ENCODE measurements at places on chromosomes 1 and 21.

DNA sequence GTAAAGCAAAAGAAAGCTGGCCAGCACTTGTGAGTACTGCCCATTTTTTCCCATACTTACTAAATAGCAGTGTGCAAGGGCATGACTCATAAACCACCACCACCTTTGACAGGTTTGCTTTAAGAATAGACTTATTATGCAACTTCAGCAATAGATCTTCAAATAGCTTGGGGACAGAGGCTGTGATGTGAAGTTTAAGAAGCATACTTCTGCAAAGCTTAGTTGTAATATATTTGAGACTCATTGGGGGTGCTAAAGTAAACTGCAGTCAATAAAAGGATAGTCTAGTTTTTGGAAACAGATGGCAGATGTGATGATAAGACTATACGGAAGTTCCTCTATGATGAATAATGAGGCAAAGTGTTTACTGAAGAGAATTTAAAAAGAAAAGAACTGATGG is 210.0 kb downstream of the PLA2G4A start:
- no peak for DNase-seq

- no peak for DNase-seq
Observed at GRCh38 chr1:53838654-53838974, 518 bp upstream of the NDC1 start.

- no peak for DNase-seq
Observed at GRCh38 chr21:34673006-34673405, 4.2 kb downstream of the CLIC6 start.

- no peak for DNase-seq
Observed at GRCh38 chr1:178931858-178932551, 61.1 kb upstream of the ANGPTL1 start.

DNA sequence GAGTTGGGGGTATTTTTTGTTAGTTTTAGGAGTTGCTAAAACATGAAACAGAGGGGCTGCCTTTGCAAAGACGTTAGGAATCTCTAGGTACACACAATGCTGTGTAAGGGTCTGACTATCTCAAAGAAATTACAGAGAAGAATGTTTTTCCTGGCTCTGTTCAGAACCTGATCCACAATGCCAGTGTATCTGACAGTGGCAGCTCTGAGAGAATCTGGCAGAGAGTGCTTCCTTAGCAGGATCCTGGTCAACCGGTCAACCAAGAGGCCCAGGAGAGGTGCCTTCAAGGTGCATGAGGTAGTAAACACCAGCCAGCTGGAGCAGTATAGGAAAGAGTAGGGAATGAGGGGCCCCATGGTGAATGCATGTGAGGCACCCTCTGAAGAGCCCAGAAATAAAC is 40.9 kb upstream of the RGS1 start:
- DNase-seq, result no peak

DNA sequence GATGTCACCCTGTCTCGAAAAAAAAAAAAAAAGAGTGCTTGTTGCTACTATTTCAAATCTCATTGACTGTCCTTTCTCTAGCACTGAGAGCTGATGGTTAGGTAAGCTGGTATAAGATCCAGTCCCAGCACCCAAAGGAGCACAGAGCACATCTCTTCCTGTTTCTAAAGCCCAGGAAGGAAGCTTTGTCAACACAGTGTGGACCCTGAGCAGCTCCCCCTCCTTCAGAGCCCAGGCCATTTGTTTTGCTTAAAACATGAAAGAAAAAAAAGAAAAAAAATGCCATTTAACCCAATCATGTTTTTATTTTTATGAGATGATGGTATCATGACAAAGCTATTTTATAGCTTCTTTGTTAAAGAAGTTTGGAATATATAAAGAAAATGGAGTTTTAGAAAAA is 184.1 kb upstream of the DUSP10 start:
- no peak for DNase-seq

GRCh38 chr1:201849372-201850052 is 20.6 kb downstream of the IPO9 start:
- DNase-seq, result no peak

DNA sequence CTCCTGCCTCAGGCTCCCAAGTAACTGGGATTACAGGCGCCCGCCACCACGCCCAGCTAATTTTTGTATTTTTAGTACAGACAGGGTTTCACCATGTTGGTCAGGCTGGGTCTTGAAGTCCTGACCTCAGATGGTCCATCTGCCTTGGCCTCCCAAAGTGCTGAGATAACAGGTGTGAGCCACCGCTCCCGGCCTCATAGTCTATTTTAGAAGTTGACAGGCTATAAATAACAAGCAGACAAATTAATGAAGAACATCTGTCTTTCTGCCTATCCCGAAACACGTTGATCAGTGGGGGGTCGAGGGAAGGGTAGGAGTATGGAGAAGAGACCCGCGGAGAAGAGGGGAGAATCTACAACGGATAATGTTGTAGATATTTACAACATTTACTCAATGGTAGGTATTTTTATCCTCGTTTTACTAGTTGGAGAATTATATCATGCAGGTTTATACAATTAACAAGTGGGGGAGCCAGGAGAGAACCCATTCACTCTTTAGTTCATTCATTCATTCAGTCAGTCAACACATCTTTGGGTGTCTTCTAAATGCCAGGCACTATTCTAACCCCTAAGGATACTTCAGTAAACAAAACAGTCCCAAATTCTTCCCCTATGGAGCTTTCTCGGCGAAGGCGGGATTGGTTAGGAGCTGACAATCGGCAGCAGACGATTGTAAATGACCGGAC is 497 bp upstream of the IFNAR2 start:
- peak; percentile 49 for DNase-seq

- DNase-seq, result no peak
Observed at GRCh38 chr1:169588785-169589485, 2.7 kb upstream of the F5 start.

- DNase-seq, result no peak
Observed at GRCh38 chr1:59150577-59151386, 146.1 kb upstream of the FGGY start.

GRCh38 chr1:244820131-244820530 is 15.3 kb upstream of the COX20 start:
- DNase-seq, result no peak

DNA sequence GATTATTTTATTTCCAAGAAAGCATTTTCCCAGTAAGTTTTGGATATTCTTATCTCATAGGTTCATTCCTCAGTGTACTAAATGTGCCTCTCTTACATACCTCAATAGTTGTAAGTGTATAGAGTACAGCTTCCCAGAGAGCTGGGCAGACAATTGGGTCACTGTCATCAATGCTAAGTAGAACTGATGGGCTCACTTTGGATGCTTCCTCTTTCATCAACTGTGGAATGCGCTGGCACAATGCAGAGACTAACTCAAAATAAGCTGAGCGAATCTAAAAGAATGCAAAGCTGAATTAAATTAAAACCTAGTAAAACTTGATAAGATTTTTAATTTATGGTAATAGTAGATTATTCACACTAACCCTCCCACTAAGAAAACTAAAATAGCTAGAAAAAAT is 21.5 kb downstream of the LTN1 start:
- no peak for DNase-seq

- no peak for DNase-seq
Observed at GRCh38 chr1:175338387-175339135, 146.0 kb upstream of the KIAA0040 start.

DNA sequence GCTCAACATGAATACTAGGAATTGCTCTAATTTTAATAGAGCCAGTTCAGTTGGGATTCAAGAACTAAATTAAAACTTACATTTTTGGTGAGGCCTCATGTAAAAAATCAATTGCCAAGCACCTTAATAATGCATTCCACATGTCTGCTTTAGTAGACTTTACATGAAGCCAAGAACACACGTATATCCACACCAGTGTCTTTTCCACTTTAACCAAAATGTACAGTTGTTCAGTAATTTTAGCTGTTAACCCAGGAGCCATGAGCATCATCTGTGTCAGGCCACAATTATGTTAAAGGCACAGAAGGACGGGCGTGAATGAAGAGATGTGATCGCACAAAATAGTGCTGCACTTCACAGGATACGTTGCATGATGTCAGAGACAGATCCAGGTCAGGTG is 136.7 kb downstream of the TLR5 start:
- DNase-seq, result no peak

GRCh38 chr1:93988634-93989350 is 79.6 kb upstream of the GCLM start:
- DNase-seq, result no peak

DNA sequence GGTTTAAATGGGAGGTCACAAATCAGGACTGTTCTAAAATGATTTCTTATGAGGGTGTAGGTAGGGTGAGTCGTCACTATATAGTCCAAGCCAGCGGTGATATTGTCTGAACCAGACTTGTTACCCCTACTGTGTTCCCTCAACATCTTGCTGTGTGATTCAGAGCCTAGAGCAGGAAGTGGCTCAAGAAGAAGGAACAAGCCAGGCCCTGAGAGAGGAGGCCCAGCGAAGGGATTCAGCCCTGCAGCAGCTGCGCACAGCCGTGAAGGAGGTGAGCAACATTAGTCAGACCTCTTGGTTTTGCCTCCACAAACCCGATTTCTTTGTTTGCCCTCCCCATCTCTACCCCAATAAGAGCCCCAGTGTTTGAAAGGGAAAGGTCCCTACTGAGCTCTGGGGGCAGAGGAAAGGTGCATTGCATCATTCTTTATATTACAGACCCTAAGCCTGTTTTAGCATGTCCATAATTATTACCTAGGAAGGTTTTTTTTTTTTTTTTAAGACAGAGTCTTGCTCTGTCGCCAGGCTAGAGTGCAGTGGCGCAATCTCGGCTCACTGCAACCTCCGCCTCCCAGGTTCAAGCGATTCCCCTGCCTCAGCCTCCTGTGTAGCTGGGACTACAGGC is 5.0 kb upstream of the SH3BGRL3 start:
- DNase-seq, result no peak

DNA sequence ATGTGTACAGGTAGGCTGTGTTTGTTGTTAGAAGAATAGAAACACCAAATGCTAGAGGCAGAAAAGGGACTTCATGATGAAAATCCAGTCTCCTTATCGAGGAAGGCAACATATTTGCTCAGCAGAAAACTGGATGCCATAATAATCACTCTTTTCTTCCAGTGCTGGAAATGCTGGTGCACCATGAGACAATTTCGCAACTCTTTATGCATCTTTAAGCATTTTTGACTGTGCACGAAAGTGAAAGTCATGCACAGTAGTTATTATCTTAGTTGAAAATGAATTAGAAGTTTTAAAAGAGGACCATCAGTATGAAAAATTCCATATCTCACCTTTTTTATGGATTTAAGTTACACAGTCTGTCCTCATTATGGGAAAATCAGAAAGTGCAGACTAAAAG is 29.1 kb downstream of the SMYD2 start:
- no peak for DNase-seq

- no peak for DNase-seq
Observed at GRCh38 chr1:210117681-210118170, 114.9 kb upstream of the SERTAD4 start.

GRCh38 chr1:15719381-15720120 is 16.5 kb upstream of the SLC25A34 start:
- DNase-seq, result no peak

All from NCI-H524 treated with DMSO at 0.1 percent for 48 hours (cell line).